NCI-H774 (cell line): ENCODE measurements at places on chromosomes 3 and 15.

GRCh38 chr3:81502236-81502635 lies 259.2 kb downstream of the GBE1 start:
- no peak for DNase-seq

GRCh38 chr3:159548675-159549335 lies 439.8 kb upstream of the IL12A start:
- no peak for DNase-seq

- DNase-seq, result no peak
These were observed 62.7 kb upstream of the CD47 start for GRCh38 chr3:108153451-108153981.

GRCh38 chr15:99925661-99926461 lies 192.6 kb upstream of the LYSMD4 start:
- DNase-seq, result peak; percentile 54

DNA sequence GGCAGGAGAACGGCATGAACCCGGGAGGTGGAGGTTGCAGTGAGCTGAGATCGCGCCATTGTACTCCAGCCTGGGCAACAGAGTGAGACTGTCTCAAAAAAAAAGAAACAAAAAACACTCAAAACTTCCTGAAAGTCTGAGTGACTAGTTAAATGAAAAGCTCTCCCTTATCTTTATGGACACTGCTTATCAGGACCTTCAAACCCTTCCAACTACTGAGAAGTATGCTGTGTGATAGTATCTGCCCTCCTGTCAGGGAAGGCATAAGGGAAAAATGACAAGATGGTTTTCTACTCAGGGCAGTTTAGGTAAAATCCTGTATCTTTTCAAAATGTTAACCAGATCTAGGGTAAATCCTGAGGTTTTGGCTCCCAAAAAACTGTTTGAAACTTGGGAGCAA lies 21.8 kb downstream of the EMC7 start:
- no peak for DNase-seq

GRCh38 chr3:95468331-95468730 lies 1346.1 kb upstream of the EPHA6 start:
- DNase-seq, result no peak

- DNase-seq, result no peak
These were observed 168.0 kb upstream of the STT3B start for GRCh38 chr3:31364711-31365110.

GRCh38 chr15:67444100-67444499 lies 76.8 kb upstream of the C15orf61 start:
- DNase-seq, result no peak

DNA sequence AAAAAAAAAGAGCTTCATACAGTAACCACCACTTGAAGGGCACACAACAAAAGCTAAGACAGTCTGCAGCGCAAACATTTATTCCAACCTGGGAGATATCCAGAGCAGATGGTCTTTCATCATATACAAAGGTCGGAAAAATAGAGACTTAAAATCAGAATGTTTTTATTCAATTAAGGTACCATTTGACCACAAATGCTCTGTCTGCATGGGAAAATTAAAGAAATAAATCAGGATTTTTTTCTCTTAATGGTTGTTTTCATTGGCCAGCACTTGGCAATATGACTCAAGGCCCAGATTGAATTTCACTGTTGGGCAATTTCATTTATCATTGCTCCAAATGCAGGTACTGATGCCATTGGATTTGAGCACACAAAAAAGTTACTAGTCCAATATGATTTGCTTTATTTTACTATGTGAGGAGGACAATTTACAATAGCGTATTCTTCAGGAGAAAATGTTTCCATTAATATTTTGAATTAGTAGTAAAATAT lies 145.9 kb upstream of the AGTR1 start:
- DNase-seq, result no peak

GRCh38 chr15:64349375-64349774 lies 6.6 kb downstream of the CSNK1G1 start:
- DNase-seq, result no peak

DNA sequence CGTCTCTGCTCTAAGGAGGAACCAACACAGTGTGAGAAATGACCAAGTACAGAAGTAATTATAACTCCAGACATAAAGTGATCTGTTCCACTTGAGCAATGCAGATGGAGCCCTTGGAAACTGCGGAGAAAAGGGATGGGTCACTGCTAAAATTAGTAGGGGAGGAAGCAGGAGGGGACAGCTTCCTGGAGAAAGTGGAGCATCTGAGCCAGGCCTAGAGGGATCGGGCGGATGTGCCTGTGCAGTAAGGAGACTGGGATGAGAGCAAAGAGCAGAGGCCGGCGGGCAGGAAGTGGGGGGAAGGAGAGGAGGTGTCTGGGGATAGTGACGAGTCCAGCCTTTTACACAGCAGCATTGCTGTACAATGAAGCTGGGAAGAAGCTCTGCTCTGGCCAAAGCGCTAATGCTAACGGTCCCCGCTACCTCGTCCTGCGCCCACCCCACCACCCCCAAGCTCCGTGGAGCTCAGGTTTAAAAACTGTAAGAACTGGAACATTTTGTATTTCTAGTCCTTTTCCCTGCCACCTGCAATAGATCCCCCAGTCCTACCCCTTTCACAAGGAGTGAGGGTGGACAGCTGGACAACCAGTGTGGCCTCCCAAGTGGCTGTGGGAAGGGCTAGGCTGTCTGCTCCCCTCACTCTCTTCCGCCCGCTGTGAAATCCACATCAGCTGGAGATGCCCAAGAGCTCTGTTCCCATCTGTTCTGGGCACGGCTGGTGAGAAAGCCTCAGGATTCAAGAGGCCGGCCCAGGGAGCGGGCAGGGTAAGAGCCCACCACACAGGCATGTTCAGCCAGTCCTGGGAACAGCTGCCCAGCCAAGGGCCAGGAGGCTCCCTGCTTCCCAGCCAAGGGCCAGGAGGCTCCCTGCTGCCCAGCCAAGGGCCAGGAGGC lies 53.0 kb upstream of the HES1 start:
- no peak for DNase-seq

DNA sequence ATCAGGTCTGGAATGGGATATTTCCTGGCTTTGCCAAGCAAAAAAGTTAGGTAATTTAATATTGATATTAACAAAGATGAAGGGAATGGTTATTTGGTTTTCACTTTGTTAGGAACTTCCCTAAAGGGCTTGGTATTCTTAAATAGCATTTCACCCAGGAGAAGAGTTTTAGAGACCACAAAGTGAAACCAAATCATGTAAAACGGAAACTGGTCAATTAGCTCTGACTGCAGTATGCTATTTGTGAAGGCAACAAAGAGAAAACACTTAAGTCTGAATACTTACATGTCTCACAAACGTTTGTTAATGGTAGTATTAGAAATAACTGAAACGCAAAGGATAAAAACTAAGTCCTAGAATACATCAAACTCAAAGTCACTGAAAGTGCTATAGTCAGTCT lies 32.4 kb upstream of the SETMAR start:
- no peak for DNase-seq

DNA sequence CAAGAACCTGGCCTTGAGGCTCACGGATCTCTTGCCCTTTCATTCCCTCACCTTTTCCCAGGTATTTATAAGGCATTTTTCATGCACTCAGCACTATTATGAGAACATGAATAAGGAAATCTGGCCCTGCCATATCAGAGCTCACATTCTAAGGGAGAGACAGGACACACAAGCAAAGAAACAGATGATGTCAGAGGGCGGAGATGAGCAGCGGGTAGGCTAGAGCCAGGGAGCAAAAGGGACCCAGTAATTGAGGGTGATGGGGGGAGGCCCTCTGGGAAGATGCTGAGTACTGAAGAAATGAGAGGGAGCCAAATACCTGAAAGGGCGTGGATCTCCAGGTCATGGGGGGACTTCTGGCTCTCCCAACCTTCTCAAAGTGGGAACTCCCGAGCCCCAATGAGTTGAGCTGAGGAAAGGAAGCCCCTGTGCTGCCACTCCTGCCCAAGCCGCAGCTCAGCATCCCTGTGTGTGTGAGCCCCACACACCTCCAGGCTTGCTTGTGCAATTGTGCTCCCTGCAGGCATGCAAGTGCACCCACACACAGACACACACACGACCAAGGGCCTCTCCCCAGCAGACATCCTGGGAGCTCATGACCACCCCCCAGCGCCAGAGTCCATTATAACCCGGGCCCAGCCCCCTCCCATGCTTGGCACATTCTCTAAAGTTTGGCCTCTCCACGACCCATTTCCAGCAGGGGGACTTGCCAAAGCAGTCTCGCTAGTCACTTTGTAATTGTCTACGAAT lies 81.4 kb upstream of the PXYLP1 start:
- no peak for DNase-seq

GRCh38 chr3:160003520-160004128 lies 15.0 kb downstream of the IL12A start:
- DNase-seq, result peak; percentile 20

DNA sequence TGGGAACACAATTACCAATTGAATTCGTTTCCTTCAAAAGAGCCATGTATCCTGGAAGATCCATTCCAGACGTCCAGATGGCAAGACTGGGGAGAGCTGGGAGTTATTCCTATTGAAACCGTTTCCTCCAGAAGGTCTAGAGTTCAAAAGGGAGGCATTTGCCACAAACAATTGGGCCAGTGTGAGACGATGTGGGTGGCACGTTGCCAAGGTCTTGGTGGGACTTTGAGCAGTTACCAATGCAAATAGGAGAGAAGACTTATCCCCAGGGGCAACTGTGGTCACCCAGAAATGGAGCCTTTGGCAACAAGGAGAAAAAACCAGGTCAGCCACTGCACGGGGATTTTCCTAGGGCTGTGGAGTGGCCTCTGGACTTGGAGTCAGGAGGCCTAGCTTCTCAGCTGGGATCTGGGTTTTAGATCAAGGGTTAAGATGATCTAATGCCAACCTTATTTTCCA lies 29.6 kb upstream of the TLE3 start:
- no peak for DNase-seq

GRCh38 chr15:52082197-52083036 lies 30.2 kb downstream of the BCL2L10 start:
- DNase-seq, result no peak

DNA sequence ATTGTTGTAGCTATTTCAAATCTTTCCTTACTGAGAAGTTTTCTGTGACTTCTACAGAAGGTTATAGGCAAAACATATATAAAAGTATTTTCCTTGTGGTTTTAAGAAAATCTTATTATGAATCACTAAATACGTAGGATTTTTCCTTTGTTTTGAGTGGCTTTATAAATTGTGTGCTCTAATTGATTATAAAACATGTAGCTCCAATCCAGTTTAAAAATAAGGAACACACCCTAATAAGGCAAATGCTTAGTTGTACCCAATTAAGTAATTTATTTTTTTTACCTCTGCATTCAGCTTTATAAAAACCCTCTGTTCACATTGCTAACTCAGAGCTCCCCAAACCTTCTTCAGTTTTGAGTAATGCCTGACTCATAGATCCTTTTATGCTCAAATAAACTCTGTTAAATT lies 408.0 kb downstream of the NAALADL2 start:
- no peak for DNase-seq

- no peak for DNase-seq
These were observed 328.8 kb downstream of the CNTN6 start for GRCh38 chr3:1421577-1421976.

DNA sequence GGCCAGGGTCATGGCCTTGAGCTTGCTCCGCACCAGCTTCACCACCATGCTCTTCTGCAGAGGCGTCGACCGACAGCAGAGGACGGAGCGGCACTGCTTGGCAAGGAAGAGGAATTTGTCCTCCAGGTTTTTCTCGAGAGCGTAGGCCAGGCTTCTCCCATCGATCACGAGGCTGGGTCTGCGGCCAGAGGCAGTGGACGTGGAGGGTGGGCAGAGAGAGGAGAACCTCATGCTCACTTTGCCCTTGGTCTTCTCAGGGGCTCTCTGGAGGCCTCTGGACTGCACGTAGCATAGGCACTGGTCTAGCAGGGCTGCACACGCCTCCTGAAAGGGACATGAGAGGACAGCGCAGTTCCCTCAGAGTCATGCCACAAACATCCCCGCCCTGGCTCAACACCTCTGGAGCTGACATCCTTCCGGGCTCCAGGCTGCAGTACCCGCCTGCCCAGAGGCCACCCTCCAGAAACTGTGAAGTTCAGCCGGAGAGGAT lies 168.3 kb downstream of the ATP10A start:
- no peak for DNase-seq
